ENCODE measurements at places on chromosomes 3 and 15.
A peak's percentile ranks its signal among the peaks of the same experiment; 100 is the strongest.

DNA sequence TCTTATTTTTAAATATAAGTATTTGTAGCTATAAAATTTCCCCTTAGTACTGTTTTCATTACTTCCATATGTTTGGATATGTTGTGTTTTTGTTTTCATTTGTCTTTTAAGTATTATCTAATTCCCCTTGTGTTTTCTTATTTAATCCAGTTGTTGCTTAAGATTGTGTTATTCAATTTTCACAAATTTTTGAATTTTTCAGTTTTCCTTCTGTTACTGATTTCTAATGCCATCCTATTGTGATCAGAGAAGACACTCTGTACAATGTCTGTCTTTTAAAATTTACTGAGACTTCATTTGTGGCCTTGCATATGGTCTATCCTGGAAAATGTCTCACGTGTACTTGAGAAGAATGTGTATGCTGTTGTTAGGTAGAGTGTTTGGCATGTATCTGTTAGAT, 795.6 kb upstream of the CFAP20DC start:
- DNase-seq: no peak

DNA sequence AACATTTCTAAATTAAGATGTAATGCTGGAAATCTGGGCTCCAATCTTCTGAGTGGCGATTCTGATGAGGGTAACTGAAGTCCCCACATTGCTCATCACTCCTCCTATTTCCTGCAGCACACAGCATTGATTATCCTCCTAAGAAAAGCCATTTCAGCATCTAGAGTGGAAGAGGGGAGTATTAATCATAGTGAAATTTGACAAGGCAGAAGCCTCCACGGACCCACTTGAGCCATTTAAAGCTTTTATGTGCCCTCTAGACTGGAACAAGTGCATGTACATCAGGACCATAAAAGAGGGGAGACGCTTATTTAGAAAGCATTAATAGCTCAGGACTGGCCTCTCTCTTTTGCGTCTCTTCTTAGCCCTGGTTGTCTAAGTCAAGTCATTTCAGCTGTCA, 25.8 kb downstream of the AQP9 start:
- DNase-seq: no peak

GRCh38 chr3:150077581-150078247, 107.0 kb upstream of the PFN2 start:
- peak; percentile 51 for DNase-seq

DNA sequence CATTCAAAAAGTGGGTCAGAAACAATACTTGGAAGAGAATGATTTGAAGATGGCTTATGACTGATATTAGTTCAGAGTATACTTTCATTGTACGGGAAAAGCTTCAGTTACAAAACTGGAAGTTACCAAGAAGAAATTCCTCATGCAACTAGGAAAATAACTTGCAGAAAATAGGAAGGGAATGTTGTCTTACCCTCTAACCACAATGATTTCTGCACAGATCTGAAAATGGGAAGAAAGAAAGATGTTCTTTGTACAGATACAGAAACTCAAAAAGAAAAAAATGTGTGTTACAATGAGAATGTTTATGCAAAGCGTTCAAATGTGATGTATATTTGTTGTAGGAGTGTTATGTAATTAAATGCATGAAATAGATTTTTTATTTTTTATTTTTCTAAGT, 3.7 kb downstream of the ZNF280D start:
- no peak for DNase-seq

DNA sequence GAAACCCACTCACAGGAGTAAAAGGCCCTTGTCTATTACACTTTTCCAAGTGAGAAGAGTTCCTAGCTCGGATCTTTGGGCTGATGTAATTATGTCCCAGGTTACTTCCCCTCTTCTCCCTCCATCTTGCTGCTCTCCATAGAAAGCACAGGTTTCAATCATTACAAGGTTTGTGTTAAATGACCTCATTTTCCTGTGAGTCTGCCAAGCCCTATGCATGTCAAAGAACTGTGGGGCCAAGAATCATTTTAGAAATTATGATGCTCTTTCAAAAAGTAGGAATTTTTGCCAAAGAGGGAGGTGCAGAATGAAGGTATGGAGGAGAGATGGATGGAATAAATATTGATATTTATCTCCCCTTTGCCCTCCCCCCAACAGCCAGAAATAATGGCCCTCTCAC, 129.3 kb upstream of the TPM1 start:
- DNase-seq: no peak

DNA sequence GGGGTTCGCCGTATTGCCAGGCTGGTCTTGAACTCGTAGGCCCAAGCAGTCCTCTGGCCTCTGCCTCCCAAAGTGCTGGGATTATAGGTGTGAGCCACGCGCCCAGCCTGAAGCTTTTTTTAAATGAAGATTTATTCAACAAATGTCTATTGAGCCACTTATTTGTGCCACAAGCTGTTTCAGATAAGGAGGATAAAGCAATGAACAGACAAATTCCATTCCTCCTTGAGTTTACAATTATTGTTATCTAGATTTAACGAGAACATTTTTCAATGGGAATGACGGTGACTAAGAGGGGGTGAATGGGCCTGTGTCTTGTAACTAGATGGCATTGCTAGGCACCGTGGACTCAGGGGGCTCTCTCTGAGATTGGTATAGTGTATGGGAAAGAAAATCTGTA, 10.2 kb downstream of the PPARG start:
- no peak for DNase-seq

- DNase-seq: peak; percentile 61
Measured at GRCh38 chr15:55230051-55230670, 33.4 kb upstream of the RSL24D1 start.

DNA sequence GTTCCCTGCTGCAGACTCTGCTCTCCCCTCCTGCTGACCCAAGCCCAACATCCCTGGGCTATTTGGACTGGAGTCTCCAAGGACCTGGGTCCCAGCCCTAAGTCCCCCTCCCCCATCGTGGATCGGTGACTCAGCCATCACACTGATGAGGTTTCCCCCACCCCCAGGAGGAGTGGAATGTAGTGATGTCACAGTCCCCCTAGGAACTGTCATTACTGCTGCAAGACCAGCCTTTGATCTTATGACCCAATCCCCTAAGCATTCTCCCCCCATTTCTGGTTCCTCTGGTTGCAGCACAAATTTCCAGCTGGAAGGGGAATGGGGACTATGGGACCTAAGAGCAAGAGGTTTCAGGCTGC, 63.4 kb upstream of the CSPG4 start:
- DNase-seq: peak; percentile 31

DNA sequence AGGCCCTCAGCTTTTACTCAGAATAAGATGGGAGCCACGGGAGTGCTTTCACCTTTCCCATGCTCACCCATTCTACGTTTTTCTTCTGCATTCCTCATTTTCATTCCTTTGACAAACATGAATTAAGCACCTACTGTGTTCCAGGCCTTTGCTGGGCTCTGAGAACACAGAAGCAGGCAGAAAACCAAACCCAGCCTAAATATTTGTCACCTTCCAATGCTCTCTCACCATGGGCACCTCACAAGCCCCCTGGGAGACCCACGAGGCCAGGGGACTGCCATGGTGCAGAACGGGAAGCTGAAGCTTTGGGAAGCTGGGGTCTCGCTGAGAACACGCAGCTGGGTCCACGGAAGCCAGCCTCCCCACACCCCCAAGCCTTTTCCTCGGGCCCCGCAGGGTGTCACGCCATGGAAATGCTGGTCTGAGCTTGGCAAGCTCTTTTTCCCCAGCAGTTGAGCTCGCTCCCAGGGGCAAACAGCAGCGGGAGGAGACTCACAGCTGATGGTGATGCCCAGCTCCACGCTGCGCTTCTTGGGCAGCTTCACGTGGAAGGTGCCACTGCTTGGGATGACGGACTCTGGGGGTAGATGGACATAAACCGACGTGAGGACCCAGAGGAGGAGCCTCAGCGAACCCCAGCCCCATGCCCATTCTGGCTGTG, 27.7 kb downstream of the GRIP2 start:
- no peak for DNase-seq

DNA sequence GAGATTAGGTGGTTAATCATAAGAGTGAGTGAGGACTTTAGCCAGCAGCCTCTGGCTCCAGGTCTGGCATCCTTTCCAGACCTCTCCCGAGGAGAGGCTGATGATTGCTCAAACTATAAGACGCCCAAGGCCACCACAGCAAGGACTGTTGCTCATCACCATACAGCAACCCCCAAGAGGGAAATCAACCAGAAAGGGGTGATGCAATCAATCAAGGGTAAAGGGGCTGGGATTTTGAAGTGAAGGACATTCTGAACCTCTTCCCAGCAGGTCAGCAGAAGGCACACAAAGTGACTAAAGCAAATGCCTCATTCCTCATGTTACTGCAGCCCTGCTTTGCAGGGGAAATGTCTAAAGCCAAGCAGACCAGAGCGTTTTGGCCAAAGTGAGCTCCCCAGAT, 247.3 kb upstream of the IGF1R start:
- DNase-seq: no peak

- DNase-seq: peak; percentile 55
Measured at GRCh38 chr15:50977162-50977561, 68.7 kb downstream of the AP4E1 start.

DNA sequence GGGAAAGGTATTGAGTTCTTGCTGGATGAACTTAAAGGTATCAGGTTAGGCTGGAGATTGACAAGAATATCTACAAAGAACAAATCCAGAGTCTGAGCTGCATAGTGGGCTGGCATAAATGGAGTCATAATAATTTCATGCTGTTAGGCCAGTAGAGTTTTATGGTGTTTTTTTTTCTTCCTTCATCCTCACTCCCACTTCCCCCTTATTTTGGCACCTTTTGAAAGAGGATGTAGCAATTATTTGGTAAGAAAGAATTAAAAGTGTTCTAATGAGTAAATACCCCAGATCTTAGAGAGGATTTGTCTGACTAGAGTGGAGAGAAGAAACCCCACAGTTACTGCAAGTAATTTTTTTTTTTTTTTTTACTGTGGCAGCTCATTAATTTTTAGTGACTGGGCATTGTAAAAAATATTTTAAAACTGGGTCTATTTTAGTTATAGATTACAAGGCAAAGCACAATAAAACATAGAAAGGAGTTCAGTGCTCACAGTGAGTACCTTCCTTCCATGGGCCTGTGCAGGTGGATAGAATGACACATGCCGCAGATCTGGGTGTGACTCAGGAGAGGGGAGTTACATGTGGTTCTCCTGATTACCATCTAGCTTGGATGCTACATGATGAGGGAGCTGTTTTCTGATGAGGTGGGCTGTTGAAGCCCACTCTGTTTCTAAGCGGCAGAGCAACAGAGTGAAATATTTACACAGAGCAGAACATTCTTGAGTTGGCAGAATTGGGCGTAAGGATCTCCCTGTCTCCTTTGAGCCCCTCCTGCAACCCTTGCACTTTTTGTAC, 5.3 kb downstream of the EDEM1 start:
- DNase-seq: no peak

GRCh38 chr3:150878996-150879575, 26.2 kb downstream of the MINDY4B start:
- DNase-seq: no peak

DNA sequence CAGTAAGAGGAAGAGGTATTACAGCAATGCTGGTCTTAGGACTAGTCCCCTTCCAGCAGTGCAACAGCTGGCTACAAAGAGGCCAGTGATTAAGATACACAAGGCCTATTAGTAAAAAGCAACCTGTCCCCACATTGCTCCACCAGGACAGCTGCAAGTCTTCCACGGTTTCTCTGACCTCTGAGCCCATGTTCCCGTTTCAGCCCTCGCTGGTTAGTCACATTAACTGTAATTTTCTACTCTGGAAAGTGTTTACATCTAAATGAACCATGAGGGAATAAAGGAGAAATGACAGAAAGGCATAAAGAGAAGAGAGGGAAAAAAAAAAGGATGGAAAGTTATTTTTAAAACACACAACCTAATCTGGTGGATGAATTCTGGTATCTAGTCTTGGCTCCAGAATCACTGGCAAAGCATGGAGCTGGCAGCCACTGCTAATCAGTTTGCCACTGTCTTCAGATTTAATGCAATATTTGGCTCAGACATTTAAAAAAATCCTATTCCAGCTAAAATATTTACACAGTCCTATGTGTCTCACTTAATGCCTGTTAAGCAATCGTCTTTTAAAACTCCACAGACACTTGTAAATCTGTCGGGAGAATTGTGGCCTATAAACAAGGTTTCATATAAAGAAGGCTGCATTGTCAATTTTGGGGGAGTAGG, 154.9 kb downstream of the GREM1 start:
- DNase-seq: no peak

DNA sequence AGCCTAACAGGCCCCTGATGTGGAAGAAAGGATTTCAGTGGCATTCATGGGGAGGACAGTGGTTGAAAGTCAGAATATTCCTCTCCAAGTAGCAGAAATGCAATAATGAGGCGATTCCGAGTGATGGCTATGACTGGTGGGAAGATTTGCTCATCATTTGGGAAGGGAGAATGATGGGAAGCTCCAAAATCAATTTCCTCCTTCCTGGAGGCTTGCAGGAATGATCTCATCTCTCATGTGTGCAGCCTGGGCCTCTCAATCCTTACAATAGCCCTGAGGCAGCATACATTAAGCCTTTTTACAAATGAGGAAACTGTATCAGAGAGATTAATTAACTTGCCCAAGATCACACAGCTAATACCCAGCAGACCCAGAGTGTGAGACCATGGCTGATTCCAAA, 58.7 kb downstream of the BOC start:
- no peak for DNase-seq

DNA sequence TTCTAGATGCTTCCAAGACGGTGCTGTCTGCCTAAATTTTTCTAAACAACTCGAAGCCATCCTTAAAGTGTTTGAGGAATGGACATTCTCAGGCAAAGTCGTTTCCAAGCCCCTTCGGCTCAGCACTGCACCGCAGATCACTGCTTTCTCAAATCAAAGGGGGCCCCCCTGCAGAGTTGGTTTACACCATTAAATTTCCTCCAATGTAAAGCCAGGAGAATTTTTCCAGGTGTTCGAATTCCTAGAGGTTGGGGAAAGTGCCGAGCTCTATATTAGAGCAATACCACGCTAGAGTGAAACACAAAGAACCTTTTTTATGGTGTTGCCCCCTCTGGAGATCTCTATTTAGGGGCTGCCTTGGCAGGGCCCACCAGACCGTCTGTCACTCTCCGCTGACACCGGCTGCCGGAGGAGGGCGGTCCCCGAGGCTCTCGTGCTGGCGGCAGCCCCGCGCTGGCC, 277.9 kb upstream of the NR2F2 start:
- DNase-seq: no peak

DNA sequence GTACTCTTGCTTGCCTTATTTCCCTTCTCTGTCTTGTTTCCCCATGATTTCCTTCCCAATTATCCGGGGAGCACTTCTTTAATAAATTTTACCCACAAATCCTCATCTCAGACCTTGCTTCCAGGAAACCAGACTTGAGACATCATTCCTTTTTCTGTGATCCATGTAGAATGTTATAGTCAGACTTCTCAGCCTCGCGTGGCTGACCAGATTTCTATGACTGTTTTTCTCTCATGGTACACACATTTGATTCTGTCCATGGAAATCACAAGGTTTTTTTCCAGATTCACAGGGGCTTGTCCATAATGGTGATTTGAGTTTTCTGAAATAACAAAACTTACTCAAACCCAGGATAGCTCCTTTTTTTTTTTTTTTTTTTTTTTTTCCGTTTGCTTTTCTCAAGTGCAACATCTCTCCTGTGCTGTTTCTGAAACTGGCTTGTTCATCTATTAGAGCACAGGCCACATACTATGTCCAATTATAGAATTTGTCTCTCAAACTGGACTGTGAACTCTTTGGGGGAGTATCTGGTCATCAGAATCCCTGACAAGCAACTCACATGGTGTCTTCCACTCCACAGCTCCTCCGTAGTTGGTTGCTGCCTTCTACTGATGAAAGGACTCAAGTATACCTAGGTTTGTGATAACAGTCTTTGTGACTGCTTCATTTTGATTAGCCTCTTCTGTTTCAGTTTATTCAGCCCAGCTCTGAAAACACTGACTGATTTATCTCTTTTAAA, 50.8 kb downstream of the RBMS3 start:
- peak; percentile 26 for DNase-seq

- no peak for DNase-seq
Measured at GRCh38 chr3:48553886-48554845, 2.4 kb downstream of the PFKFB4 start.
